Cardiac muscle cell (in vitro differentiated cells and primary cell): ENCODE measurements at places on chromosomes 7 and 10.

DNA sequence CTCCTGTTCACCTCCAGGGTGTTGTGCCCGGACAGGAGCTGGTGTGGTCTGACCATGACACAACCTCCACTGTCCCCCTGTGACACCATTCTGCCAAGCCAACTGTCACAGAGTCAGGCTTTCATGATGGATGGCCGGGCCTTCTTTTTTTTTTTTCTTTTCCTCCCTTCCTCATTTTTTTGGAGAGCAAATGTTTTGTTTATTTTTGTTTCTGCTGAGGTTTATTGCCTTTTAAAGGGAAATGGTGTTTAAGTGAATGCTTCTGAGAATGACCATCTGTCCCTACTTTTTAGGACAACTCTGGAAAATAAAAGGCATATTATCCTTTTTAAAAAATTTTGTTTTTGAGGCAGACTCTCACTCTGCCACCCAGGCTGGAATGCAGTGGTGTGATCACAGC, 115.1 kb upstream of the NPS start:
- no peak for DNase-seq

DNA sequence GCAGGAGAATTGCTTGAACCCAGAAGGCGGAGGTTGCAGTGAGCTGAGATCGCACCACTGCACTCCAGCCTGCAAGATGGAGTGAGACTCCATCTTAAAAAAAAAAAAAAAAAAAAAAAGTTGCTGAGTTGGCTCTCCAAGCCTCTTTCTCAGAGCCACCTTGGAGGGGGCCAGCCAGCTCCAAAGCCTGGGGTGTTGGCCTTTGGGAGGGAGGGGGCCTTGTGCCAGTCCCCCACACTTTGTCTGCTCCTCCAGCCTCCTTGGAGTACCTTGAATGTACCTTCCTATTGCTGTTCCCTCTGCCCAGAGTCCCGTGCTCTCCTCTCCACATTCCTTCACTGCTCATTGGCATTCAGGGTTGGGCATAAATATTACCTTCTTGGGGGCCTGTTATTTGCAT, 62.4 kb downstream of the GRK5 start:
- no peak for DNase-seq

DNA sequence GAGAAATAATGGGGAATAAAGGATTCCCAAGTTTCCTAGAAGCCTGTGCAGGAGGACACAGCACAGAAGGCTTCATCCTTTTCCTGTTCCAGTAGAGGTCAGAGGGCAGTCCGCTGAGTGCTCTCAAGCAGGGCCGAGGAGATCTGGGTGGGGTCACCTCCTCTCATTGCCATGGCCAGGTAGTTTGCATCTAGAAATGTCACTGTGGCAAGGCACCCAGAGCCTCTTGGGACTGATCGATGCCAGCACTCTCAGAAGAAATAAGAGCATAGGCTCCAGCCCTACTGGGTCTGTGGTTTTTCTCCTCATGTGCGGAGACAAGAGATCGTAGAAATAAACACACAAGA, 7.9 kb downstream of the NUB1 start:
- no peak for DNase-seq

GRCh38 chr7:36149694-36150452, 3.2 kb upstream of the EEPD1 start:
- no peak for DNase-seq

- no peak for DNase-seq
These were observed 171.7 kb upstream of the PFKP start for GRCh38 chr10:2895594-2896196.

DNA sequence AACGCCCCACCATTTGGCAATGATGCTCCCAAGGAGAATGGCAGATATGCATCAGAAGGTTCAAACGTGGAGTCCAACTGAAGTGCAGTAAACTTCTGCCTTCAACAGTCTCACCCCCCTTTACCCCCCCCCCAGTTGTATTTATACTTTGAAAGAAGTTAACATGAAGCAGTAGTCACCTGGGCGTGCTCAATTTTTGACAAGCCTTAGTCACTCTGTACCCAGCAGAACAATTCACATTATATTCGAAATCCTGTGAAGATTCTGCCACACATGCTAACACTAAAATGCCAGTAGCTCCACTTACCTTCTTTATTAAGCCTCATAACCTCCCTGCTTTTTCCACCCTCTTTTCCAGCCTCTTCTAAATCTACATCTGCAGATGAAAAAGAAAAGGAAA, 894 bp downstream of the ATXN7L1 start:
- no peak for DNase-seq

DNA sequence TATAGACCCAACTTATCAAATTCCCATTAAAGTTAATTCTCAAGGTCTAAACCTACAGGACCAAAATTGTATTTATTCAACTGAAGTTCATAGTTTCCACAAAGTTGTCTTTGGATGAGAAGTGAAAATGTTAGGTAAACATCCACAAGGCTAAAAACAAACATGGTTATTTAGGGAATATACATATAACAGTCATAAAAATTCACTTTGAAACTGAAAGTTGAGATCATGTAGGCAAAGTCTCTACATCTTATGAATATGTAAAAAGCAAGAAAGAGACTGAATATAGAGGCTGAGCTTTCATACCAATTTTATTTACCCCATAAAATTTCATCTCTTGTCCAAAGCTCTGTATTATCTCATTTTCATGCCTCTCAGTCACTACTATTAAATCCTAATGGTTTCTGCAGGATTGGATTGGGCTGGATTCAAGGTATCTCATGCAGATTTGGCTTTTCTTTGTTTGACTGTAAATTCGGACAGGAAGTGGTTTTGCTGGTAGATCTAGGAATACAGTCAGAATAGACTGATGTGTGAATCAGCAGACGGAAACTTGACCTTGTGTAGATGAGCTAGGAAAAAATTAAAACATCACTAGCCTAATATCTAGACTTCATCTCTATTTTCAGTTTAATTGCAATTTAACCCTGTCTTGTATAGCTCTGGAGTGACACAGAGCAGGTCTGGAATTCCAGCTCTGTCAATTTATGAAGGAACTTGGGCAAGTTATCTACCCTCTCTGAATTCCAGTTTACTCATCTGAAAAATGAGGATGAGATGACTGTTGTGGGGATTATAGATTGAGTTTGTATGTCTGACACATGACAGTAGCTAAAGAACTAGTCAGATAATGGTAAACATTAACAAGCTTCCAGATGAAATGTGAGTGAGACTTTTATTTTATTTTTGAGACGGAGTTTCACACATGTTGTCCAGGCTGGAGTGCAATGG, 27.3 kb upstream of the SKAP2 start:
- DNase-seq, result no peak

- no peak for DNase-seq
These were observed 15.5 kb downstream of the ZNF487 start for GRCh38 chr10:43452356-43452914.

- DNase-seq, result no peak
These were observed 16.5 kb downstream of the NFE2L3 start for GRCh38 chr7:26168458-26169023.

DNA sequence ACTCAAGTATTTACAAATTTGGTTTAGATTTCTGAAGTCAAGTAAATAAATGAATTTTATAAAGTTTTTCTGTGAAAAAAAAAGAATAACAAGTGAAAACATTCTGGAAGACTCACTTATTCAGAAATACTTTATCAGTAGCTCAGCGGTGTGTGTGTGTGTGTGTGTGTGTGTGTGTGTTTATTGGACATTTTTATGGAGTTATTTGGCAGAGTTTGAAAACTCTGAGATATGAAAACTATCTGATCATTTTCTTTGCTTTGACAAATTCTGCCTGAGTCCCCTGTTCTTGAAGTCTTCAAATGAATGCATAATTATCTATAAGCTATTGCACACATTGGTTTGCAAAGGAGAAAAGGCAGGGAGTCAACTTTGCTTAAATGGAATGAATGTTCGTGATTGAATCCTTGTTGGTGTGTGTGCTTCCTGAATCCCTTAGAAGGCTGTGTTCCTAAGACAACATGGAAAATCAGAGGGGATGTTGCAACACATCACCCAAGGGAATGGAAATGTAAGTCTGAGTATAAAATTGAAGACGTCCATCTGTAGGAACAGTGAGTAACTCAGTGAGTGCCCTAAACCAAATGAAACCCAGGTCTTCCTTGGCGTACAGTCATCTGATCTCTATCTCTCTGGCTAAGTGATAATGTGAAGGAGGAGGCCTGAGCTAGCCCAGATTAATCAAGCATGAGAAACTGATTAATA, 160.9 kb downstream of the REEP3 start:
- DNase-seq, result peak; percentile 99

- no peak for DNase-seq
These were observed 945 bp downstream of the TAS2R40 start for GRCh38 chr7:143222782-143223181.

DNA sequence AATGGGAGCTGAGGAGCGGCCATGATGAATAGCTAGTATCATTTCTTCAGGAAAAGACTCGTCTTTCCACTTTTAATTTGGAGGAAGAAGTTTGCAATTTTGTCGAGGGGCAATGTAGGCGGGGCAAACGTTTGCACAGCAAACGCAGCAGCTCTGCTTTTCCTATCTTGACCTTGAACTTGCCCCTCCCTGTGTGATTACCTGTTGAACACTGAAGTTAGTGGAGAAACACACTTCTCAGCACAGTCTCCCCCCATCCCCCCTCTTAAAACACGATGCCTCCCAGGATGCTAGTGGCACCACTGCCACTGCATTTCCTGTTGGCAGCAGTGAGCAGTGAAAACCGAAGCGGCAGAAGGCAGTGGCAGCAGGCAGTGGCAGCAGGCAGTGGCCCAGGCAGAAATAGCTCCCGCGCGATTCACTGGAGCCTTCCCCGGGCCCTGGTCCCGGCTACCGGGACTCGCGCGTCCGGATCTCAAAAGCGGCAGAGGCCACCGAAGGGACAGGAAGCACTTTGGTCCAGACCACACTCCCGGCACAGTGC, at the start of gene EPDR1:
TSS of gene EPDR1 (plus strand) at position 336 of the 544 bp plus-strand sequence. CDS start 300 bp downstream, outside the sequence.
- DNase-seq, result peak; percentile 42

- DNase-seq, result no peak
These were observed 1.8 kb downstream of the TSC22D4 start for GRCh38 chr7:100476903-100477870.

DNA sequence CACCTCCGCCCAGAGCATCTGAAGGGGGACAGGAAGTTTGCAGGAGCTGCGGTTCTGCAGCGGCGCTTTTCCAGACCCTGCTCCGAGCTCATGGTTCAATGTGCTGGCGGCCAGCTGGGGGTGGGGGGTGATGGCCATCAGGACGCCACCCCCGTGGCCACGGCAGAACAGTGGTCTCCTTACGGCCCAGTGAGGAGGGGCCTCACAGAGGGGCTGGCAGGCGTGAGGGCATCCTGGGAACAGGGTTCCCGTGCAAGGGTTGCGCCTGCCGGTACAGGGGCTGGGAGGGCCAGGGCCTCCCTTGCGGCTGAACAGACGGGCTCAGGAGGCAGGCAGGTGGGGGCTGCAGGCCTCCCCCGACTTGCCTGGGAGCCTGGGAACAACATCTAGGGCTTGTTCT, 39.0 kb upstream of the GNA12 start:
- no peak for DNase-seq

DNA sequence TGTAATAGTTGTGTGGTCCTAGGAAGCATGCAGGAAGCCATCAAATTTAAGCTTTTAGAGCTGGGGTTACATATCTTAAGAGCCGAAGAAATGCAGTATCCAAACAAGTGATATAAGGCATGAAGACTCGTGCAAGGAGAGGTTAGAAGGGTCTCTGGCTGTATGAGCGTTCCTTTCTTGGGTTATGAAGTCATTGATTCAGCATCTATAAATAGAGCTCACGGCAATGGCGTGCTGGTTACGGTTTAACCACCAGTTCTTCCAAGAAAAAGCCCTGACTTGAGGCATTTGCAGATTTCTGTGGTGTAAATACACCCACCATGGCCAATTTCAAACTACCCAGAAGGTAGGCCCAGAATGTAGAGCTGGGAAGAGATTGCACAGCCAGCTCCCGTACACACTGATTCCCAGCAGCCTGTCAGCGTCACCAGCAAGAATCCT, 72.0 kb upstream of the KAT6B start:
- DNase-seq, result no peak

GRCh38 chr10:28400681-28401080, 97.8 kb upstream of the MPP7 start:
- DNase-seq, result no peak

- no peak for DNase-seq
These were observed 284.4 kb downstream of the USP6NL start for GRCh38 chr10:11326913-11327616.

DNA sequence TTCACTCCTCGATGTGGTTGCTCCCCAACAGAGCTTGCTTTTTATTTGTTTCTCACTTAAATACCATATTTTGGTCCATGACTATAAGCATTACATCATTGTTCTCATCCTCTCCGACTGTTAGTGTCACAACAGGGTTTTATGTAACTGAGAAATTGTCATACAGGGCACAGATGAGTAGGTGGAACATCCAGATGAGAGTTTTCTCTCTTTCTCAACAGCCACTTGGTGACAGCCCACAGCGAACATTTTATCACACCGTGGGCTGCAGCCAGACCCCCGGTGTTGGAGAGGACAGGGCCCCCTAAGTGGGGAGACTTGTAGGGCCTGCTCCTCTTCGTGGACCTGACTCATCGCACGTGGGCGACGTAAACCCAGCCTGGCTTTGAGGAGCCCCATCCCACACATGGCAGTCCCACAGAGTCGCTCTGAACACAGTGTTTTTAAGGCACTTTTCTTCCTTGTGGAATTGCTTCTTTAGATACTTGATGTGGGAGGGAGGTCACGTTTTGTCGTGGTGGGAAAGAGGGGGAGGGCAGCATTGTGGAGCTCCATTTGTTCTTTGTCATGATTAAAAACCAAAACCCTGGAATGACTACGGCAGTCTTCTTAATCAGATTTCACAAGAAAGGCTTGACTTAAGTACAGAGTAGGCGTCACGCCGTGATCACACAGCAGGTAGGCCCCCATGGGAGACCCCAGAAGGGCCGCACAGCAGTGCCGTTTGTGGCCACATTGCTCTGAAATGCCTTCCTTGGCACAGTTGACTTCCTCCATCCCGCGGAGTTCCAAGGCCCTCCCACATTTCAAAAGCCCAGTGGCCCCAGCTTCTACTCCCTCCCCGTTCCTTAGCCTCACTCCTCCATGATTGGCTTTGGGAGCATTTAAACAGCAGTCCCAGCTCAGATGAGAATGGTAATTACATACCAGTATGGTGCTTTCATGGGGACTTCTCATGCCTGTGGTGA, 220.6 kb downstream of the CCDC3 start:
- DNase-seq, result no peak

DNA sequence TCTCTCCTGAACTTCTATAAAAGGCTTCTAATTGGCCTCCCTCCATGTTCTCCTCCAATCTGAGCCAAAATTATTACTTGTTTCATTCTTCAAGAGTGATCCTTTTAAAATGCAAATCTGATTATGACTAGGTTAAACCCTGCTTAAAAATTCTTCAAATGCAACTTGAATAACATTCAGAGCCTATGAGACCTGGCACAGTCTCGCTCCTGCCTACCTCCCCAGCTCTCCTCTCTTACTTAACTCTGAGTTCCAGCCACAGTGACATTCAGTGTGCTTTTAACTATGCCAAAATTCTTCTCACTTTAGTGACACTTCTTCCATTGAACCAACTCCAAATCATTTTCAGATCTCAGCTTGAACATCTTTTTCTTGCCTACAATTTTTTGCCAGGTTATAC, 68.8 kb downstream of the TMEM168 start:
- DNase-seq, result no peak

- DNase-seq, result no peak
These were observed 66.8 kb upstream of the CYP26C1 start for GRCh38 chr10:92993699-92994272.

GRCh38 chr7:51314726-51315125, 1.9 kb downstream of the COBL start:
- DNase-seq, result no peak
